ENCODE measurements at places on chromosomes 1 and 21.
A peak's percentile ranks its signal among the peaks of the same experiment; 100 is the strongest.

- no peak for DNase-seq
Measured at GRCh38 chr1:58895082-58895481, 111.2 kb upstream of the JUN start.

GRCh38 chr1:37622131-37622530 lies 12.6 kb downstream of the RSPO1 start:
- no peak for DNase-seq

- no peak for DNase-seq
Measured at GRCh38 chr1:160454371-160455152, 54.2 kb downstream of the VANGL2 start.

DNA sequence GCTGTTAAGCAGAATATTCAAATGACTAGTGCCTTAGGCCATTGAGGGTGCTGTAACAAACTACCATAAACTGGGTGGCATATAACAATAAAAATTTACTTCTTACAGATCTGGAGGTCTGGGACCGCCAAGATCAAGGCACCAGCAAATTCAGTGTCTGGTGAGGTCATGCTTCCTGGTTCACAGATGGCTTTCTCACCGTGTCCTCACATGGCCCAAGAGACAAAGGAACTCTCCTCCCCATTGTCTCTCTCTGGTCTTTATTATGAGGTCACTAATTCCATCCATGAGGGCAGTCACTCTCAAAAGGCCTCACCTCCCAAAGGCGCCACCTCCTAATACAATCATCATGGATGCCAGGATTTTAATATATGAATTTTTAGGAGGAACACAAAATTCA lies 127.3 kb downstream of the GABPA start:
- no peak for DNase-seq

DNA sequence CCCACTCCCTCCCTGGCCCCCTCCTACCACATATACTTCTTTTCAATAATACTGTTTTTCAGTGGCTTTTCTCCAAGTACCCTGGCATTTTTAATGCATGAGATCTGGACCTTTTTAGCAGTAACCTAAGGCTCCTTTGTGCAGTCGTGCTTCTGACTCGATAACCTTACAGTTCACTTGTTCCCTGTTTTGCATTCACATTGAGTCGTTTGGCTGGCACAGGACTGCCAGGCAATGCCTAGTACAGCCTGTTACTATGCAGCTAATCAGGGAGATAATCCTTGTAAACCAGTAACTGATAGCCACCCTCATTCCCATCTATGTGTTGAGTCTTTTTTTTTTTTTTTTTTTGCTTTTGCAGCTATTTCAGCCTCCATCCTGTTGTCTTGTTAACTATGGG lies 3.7 kb downstream of the ATP1B1 start:
- no peak for DNase-seq

GRCh38 chr1:30856260-30856790 lies 52.2 kb downstream of the SDC3 start:
- DNase-seq, result peak; percentile 91

DNA sequence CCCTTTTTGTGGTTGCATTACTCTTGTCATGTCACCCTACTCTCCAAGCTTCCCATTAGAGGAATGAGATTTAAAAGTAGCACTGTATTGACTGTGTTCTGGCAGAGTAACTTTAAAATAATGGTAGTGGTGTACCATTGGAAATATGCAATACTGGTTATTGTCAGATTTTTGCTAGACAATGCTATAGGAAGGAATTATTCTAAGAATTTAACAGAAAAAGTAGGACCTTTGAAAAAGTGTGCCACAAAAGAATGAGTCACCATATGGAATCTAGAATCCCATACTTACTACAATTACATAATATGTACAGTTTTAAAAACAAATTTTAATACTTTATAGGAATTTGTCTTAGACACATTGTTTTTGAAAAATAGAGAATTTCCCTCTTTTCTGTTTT lies 13.8 kb downstream of the MIER1 start:
- DNase-seq, result peak; percentile 74

DNA sequence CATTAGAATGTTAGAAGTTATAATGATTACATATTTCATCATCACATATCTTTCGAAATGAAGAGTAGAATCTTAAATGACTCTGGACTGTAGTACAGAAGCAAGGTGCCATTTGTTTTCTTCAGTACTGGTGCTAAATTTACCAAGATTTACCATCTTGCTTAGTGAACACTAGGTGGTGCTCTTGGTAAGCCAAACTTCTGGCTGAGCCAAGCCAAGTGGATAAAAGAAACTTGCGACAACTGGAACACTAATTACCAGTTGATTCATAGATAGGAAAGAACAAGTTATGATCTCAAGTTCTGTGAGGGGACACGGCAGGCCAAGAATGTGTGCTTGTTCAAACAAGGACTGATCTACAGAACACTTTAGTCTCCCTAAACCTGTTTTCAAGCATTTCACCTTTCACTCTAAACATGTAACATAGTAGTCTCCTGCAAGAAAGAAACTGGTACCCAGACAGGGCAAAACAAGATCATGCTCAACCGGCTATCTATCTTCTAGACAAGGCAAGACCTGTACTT lies 19.8 kb downstream of the SPRTN start:
- DNase-seq, result peak; percentile 69

GRCh38 chr1:69863704-69864103 lies 296.0 kb downstream of the LRRC7 start:
- DNase-seq, result no peak

GRCh38 chr1:20893931-20894330 lies 106.8 kb upstream of the HP1BP3 start:
- DNase-seq, result no peak

DNA sequence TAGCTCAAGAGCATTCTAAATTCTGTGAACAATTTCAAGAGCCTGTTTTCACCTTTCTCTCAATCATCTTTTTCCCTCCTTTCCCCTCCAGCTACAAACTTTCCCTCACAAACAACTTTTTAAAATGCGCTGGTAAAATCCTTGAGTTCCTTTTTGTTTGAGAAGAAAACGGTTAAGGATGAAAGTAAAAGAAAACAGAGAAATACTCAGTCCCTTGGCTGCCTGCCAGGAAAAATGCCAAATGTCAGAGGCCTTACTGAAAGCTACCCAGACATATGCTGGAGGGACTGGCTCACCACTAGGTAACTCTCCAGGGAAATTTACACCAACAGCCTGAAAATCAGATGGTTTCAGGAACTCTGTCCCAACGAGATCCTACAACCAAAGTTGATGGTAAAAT lies 11.0 kb upstream of the SERBP1 start:
- DNase-seq, result peak; percentile 62

DNA sequence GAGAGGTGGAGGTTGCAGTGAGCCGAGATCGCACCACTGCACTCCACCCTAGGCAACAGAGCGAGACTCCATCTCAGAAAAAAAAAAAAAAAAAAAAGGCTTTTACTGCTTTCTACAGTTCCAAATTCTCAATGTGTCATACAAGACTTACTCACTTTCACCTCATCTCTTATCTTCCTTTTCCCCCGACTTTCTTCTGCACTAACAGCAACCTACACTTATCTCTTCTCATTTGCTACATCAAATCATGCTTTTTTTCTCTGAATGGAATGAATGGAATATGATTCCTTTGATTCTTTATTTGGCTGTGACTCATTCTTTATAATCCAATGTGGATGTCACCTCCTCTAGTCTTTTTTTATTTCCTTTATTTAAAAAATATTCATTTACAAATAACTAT lies 168.4 kb upstream of the DMRTA2 start:
- no peak for DNase-seq

GRCh38 chr21:41663805-41664788 lies 102.8 kb downstream of the RIPK4 start:
- DNase-seq, result no peak

GRCh38 chr1:66315671-66316070 lies 218.3 kb upstream of the SGIP1 start:
- DNase-seq, result no peak
